ENCODE measurements at places on chromosomes 4 and X.

DNA sequence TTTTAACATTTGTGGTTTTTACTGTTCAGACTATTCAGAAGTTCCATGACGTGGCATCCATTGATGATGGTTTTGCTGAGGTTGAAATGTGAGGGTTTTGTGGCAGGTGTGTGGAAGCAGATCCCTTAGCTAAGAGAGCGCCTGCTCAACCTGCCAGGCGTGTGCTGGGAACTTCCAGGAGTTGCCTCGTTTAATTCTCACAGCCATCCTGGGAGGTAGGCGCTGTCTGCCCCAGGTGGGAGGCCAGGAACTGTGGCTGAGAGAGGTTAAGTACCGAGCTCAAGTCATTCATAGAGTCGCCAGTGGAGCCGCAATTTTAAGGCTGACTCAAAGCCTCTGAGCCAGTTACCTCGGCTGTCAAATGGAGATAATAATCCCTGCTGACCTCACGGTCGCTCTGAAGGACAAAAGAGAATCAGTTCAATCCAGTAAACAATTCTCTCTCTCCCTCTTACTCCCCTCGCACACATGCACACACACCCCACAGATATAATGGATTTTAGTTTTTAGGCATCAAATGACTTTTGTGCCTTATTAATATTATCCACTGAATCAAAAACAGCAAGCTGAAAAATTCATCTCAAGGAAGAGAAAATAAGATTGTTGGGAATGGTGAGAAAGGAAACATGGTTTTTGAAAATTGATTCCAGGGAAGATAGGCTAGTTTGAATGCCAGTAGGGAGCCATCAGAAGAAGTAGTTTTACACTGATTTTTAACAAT lies 171.3 kb downstream of the PTTG2 start:
- DNase-seq, result no peak

- DNase-seq, result peak; percentile 50
These were observed 22.0 kb upstream of the SMIM31 start for GRCh38 chr4:164731827-164732474.

GRCh38 chrX:7198499-7198898 lies 50.5 kb upstream of the PUDP start:
- DNase-seq, result no peak

DNA sequence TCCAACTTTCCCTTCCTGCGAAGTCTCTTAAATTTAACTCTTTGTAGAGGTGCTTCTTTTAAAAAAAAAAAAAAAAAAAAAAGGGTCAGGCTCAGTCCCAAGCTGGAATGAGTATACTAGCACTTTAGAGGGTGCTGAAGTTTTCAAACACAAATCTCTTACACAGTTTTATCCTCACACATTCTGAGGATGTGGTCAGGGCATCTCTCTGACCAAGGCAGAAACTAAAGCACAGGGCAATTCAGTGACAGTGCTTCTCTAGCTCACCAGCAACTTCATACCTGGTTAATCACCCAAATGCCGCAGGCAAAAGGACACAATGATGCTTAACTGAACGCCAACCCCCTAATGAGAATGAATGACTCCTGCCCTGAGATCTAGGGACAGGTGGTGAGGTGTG lies 9.8 kb upstream of the PGM2 start:
- no peak for DNase-seq

DNA sequence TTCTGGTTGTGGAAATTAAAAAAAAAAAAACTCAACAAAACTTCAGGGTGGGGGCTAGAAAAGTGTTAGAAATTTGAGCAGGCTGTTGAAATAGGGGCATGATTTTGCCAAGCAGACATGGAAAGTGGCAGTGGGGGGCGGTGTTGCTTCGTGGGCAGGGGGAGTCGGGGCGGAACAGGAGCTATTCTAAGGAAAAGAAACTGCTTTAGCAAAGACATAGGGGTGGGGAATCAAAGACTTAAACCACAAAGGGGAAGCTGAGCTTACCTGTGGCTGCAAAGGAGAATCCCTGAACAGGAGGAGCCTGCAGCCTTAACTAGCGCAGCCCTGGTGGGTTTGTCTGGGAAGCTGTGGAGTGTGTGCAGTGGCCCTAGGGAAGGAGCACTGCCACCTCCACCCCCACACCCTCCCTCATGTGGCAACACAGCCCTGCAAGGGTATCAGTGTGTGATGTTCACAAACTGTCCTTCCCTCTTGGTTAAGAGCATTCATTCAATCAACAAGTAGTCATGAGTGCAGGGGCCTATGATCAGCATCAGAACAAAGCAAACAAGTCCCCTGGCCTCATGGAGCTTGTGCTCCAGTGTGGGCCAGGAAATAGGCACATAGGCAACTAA lies 20.5 kb downstream of the SEL1L3 start:
- peak; percentile 48 for DNase-seq

DNA sequence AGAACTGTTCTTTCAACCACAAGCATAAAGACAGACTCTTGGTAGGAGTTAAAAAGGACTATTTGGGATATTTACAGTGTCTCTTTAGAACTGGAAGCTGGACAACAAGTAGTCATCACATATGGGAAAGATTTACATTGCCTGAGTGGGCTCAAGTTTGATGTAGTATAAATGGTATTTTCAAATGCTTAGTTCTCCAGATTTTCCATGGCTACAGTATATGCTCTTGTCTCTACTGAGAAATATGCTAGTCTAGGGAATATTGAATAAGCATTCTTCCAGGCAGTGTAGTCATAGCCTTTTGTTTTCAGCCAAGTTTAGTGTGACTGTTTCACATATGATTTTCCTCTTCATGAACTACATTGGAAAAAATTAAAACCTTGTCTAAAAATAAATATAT lies 315.6 kb downstream of the ARHGAP24 start:
- no peak for DNase-seq

- DNase-seq, result no peak
These were observed 1130.9 kb upstream of the PRKX start for GRCh38 chrX:4844376-4844775.

DNA sequence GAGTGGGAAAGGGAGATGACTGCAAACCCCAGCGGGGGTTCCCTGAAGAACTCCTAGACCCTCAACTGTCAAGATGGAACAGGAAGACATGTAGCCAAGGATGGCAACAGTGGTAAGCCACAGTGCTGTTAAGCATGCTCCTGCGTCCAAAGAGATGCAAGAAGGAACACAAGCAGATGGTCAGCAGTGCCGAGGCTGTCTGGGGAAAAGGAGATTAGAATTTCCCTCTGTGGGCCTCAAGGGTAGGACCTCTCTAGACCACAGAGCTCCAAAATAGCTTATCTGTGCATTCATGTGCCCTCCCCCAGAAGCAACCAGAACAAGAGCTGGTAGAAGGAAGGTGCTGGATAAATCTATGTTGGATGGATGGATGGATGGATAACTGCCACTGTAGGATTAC lies 82.0 kb upstream of the CPEB2 start:
- no peak for DNase-seq

- peak; percentile 38 for DNase-seq
These were observed 11.8 kb upstream of the MAN2B2 start for GRCh38 chr4:6562931-6563901.

DNA sequence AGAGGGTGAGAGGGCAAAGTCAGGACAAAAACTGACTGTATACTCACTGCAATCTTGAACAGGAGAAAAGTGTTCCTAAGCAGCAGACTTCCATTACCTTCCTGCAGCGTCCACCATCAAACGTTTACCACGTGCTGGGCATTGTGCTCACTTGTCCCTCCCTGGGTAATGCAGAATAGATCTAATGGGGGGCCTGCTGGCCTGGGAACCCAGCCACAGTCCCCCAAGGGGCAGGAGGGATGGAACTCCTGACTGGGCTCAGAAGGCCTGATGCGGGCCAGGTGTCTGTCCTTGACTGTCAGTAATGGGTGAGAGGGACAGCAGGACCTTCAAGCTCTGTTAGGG lies 37.6 kb upstream of the FAM156A start:
- DNase-seq, result no peak

DNA sequence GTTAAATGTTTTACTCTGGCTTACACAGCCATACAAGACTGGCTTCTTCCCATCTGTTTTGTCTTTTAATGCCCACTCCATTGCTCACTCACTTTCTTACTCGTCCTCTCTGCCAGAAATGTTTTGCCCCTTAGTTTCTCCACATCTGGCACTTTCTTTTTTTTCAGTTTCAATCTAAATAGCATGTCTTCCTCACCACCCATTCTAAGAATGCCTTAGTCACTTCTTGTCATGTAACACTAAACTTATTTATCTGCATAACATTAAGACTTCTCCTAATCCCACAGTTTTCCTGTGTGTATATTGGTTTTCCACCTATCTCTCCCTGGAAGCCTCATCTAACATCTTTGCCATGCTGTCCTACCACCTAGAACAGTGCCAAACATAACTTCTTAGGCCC lies 119.3 kb downstream of the ADAMTS3 start:
- no peak for DNase-seq

DNA sequence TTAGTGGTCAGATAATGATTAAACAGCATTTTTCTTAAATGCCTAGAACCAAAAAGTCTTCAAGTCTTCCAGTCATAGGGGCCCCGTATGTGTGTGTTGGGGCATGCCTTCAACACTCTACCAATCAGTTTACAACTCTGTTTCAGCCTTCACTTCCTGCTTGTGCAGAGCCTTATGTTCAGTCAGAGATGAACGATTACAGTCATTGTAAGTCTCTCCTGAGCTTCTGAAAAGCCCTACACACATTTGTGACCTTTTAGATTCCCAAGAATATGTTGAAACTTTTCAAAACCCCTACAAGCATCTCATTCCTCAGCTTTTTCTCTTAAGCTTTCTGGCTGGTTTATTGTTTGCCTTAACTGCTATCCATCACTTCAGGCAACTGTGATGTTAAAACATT lies 591.2 kb downstream of the ZNF674 start:
- DNase-seq, result no peak

- DNase-seq, result no peak
These were observed 20.5 kb downstream of the UGT2B7 start for GRCh38 chr4:69116645-69117321.

- no peak for DNase-seq
These were observed 63.4 kb downstream of the NBDY start for GRCh38 chrX:56792270-56793111.

GRCh38 chrX:66602381-66602938 lies 36.4 kb downstream of the EDA2R start:
- DNase-seq, result peak; percentile 1

- no peak for DNase-seq
These were observed 101.1 kb downstream of the MID1 start for GRCh38 chrX:10519278-10519677.

GRCh38 chr4:148810461-148810860 lies 368.2 kb upstream of the NR3C2 start:
- no peak for DNase-seq

DNA sequence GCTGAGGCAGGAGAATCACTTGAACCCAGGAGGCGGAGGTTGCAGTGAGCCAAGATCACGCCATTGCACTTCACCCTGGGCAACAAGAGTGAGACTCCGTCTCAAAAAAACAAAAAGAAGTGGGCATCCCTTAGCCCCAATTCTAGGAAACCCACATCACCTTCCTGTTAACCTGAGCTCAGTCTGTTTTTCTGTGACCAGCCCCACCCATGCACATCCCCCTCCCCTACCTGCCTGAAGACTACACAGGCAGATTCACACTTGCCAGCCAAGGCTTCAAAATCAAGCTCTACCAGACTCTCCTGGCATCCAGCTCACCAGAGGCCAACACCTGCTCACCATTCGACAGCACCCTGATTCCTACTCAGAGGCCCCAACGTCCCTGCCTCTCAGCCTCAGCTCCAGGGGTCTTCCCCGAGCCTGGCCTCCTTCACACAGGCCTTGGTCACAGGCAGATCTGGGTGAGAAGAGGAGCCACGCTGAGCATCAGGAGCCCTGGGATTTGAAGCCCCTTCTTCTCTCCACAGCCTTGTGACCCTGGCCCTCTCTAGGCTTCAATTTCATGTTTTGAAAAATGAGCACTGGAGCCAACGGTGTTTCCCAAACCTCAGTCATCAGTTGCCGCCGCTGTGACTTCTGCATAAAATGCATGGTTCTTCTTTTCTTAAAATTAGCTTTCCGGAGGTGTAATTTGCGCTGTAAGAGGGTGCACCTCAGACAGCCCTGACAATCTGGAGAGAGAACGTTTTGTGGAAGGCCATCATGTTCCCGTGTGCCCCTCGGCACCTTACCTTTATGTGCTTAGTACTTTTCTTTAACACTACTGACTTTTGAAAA lies 47.3 kb downstream of the JAKMIP1 start:
- DNase-seq, result no peak

DNA sequence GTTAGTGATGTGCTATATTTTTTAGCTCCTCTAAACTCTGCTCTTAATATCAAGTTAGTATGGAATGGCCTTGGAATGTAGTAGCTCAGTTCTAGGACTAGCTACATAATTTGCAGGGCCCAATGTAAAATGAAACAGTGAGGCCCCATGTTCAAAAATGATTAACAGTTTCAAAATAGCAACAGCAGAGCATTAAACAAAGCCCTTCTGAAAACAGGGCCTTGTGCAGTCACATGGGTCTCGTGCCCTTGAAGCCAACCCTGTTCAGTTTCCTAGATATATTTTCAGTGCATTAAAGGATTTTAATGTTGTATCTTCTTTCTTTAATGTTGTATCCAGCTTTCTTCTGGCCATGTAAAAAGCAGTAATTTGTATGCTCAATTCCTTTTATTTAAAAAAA lies 82.1 kb downstream of the TASL start:
- DNase-seq, result no peak

DNA sequence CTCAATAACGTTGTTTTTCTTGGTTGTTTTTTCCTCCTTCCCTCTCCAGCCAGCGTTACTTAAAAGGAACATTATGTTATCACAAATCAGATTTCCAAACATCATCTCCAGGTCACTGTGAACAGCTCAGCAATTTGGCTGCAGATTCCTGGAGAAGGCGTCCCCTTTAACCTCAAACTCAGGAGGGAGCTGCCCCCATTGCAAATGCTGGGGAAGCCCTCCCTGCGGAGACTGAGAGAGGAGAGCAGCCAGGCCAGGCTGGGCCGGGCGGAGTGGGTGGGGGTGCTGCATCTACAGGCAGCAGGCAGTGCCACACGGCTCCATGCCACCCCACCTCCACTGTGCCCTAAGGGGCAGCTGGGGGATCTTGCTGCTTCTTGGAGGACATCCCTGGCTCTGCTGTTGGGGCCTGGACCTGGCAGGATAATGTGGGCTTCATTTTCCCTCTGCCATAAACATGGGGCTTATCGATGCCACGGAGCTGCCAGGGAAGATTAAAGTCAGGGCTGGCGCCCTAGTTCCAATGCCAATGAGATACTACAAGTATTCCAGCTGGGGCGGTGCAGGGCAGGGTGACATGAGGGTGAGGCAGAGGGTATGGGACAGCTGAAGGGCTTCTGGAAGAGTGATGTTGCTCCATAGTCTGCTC lies 148.8 kb downstream of the PJA1 start:
- DNase-seq, result no peak

- DNase-seq, result no peak
These were observed 175.1 kb upstream of the KIT start for GRCh38 chr4:54482529-54483200.

Measured in NB4 (cell line).